ENCODE measurements at places on chromosomes 13 and 19. TPM values are rescaled to one million over a fixed set of nuclear protein-coding genes. Genes with fewer than 3 reads are reported as not detected.
A peak's percentile ranks its signal among the peaks of the same experiment; 100 is the strongest.

Gene ZNF66
- total RNA-seq, result 1.9 TPM

Gene APLP1
- 20.4 TPM for total RNA-seq

Gene FCHO1
- 0.43 TPM for total RNA-seq

DNA sequence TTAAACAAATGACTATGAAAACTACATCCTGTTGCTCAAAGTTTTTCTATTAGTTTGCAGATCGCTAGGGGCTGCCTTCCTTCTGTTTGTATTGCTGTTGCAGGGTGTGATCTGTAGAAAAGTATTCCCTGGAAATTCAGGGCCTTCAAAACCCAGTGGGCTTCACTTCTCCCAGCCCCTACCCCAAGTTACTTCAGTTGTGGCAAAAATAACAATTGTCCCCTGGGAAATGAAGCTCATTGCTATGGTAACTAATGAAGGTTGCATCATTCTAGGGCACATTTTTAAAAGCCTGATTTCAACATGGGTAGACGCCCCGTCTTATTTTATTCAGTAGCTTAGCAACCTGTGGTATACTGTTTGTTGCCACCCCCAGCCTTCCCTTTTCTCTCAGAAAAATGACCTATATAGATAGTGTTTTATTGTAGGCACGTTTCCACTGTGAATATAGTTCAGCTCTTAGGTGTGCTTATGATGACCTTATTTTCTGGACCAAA, 60.9 kb downstream of the WDFY2 start:
- peak; percentile 95 for DNase-seq

DNA sequence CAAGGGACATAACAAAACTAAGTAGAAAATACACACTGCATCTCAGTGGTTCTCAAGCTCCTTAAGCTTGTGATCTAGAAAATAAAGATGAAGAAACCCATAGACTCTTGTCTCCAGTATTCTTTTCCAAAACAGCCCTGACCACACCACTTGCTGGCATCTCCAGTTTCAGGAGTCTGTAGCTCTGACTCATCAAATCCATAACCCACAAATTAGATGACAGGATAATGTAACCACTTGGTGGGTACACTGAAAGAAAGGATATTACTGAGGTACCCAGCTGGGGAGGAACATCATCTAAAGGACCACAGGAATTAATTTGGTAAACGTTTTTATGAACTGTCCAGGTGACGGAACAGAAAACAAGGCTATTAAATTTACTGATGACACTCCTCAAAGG, 214.7 kb downstream of the VWA8 start:
- peak; percentile 71 for DNase-seq

- no peak for DNase-seq
Observed at GRCh38 chr19:44623626-44624025, 10.3 kb downstream of the IGSF23 start.

DNA sequence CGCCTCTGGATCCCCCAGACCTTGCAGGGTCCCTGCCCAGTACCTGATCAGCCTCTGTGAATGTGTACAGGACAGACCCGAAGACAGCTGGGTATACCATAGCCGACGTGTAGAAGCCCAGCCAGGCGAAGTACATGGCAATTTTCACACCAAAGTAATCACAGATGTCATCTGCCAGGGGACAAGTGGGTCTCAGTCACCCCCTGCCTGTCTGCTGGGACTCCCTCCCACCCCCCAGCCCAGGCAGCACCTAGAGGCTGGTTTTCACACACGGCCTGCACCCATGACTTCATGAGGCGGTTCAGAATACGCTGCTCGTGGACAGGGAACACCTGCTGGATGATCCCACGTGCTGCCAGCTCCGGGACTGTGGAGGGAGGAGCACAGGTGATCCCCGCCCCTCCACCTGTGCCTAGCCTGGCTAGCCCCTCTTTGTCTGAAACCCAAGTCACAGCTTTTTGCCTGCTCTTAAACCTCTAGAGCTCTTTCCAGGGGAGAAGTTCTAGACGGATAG, 3.6 kb downstream of the ANO8 start:
- DNase-seq, result no peak

DNA sequence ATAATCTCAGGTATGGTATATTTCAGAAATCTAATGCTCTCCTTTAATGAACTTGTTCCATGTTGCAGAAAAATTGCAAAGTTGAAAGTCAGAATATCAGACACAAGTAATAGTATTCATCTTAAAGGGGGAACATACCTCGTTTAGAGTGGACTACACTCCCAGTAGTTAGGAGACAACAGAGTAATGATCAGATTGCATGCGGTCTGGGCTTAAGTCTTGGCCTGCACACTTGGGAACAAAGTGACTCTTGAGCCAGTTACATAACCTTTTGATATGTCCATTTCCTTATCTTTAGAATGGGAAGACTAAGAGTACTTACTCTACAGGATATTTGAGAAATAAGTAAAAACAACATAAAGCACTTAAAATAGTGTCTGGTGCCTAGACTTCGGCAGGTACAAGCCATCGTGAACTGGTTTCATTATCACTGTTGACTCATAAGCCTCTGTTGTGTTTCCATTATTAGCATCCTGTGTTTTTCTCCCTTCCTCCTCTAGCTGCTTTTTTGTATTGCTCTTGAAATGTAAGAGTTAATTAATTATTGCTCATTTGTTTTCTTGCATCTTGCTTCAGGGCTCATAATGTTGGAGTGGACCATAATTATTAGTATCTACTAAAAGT, 53.0 kb downstream of the DPY19L3 start:
- DNase-seq, result peak; percentile 2

Gene SPRED3
- 7.7 TPM for total RNA-seq

DNA sequence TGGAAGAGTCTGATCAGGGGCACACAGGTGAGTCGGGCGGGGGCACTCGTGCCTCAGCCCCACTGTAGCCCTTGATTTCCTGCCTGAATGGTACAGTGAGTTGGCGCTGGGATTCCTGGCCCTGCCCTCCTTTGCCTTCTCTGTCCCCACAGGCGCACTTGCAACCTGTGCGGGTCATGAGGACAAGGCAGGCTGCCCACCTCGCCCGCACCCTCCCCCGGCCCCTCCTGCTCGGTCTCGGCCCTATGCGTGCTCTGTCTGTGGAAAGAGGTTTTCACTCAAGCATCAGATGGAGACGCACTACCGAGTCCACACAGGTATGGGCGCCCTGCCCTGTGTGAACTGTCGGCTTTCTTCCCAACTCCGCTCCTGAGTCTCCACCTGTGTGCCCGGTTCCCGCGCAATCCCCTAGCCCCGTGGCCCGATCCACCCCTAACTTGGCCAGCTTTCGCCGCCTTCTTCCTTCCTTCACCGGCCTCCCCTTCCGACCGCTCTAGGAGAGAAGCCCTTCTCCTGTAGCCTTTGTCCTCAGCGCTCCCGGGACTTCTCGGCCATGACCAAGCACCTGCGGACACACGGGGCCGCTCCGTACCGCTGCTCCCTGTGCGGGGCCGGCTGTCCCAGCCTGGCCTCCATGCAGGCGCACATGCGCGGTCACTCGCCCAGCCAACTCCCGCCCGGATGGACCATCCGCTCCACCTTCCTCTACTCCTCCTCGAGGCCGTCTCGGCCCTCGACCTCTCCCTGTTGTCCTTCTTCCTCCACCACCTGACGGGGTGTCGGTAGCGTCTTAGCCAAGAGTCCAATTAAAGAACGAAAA, 1.6 kb upstream of the KMT2B start:
- DNase-seq, result peak; percentile 71

DNA sequence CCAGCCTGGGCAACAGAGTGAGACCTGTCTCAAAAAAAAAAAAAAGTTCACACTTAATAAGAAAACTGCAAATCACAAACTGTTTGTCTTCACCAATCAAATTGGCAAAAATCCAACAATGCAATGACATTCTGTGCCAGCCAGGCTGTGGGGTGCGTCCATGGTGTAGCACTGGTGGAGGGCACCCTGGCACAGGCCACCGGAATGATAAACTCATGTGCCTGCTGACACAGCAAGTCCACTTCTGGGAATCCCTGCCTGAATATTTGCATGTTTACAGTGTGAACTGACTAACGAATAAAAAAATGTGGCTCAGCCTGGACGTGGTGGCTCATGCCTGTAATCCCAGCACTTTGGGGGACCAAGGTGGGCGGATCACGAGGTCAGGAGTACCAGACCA, 1.6 kb upstream of the LRRC25 start:
- peak; percentile 87 for DNase-seq

DNA sequence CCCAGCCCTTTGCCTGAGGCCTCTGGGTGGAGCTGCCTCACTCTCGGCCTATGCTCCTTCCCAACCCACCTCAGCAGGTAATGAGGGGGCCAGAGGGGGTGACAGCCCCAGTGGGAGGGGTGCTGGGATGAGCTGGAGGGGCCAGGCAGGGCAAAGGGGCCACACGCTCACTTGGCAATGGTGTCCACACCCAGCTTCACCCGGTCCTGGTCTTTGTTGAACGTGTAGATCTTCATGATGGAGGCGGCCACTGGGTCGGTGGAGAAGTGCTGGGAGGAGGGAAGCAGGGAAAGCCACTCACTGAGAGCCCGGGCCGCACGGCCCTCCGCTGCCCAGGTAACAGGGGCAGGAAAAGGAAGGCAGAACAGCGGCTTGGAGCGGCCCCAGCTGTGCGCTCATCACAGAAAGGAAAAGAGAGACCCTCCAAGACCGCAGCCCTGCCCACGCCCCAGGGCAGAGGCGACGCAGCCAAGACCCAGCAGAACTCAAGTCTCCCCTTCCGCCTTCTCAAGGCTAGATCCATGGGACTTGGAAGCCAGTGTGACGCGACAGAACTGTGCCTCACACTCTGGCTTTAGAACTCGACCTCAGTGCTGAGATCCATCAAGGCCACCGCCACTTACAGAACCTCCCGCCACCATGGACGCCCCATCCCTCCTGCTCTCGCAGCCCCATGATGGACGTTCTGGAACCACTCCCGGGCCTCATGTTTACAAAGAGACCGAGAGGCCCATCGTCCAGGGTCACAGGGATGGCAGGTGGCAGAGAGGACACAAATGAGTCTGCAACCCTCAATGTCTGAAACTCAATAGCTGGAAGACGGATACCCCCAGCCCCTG, 9.2 kb downstream of the UBXN6 start:
- no peak for DNase-seq

DNA sequence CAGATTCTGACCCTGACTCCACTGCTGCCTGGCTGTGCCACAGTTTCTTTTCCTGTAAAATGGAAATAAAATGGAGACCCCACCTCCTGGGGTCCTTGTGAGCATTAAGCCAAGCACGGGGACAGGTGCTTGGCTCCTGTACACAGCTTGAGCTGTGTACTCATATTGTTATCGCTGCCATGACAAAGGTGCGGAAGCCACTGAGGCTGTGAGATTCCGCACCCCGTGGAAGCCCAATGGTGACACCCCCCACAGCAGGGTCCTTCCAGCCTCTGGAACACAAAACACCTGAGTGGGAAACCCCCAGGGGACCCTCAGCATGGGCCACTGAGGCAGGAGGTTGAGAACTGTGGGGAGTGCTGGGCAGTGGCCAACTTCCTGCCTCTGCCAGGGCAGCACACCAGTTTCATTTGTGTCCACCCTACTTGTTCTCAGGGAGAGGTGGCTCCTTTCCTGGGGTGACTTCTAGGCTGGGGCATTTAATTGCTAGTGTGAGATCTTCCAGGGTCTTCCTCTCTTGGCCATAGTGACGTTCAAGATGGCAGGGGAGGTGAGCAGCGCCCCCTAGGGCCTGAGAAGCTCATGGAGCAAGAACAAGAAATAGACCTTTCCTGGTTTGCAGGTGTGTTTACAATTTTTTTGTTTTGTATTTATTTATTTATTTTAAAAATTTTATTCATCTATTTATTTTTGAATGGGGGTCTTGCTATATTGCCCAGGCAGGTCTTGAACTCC, 5.4 kb upstream of the JSRP1 start:
- DNase-seq, result peak; percentile 39

GRCh38 chr19:765179-765738, 14.3 kb downstream of the MISP start:
- DNase-seq, result no peak

DNA sequence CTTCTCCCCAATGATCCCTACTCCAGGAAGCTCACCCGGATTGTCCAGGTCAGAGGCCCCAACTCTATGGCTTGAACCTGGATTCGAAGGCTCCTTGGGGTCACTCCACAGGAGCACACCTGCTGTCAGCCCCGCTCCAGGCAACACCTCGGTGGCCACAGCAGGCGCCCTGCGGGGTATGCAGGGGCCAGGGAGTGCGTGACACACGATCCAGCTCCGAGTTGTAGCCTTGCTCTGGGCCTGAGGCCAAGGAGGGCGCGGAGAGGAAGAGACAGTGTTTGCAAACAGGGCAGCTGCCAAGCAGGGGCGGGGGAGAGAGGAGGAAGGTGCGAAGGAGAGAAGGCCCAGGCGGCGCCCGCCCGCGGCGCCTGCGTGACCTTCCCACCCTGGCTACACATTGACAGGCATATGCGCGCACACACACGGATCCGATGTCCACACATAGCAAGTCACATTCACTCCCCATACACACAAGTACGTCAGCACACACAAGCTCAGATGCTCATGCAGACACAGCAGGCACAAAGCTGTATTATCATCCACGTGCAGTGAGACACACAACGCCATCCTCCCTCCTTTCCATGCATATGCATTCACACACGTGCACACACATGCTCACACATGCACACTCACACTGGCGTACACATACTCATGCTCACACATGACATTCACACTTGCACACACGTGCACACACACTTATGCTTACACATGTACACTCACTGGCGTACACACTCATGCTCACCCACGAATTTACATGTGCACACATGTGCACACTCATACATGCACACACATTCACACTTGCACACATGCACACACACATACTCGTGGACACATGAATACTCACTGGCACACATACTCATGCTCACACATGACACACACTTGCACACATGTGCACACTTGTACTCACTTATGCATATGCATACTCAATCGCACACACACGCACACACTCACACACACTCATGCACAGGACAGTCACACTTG, 10.4 kb downstream of the SBK2 start:
- DNase-seq, result peak; percentile 83

Gene KLF1
- total RNA-seq, result not detected

Gene CGB5
- not detected for total RNA-seq

GRCh38 chr13:75160984-75161383, 321.0 kb downstream of the TBC1D4 start:
- no peak for DNase-seq

Measured in GM23248 (cell line).